ENCODE measurements at places on chromosomes 3 and 15.

GRCh38 chr15:26682598-26683164, 90.2 kb downstream of the GABRB3 start:
- peak; percentile 51 for DNase-seq

GRCh38 chr15:100204771-100205170, 137.0 kb downstream of the ADAMTS17 start:
- no peak for DNase-seq

GRCh38 chr3:66107855-66108254, 69.1 kb upstream of the MAGI1 start:
- DNase-seq: no peak

DNA sequence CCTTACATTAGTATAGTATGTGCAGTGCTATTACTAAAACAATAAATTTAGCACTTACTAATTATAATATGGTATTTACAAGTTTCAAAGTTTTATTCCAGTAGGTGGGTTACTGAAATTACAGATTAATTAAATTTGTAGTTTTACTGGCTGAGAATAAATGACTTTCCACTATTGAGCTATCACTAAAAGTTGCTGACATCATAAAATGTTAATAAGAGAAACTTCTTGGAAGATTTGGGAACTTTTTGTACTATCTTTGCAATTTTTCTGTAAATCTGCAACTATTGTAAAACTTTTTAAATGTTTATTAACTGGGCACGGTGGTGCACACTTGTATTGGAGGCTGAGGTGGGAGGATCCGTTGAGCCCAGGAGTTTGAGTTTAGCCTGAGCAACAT, 247.7 kb downstream of the UBE2E2 start:
- no peak for DNase-seq

- DNase-seq: no peak
Observed at GRCh38 chr3:49489247-49489646, 19.2 kb downstream of the DAG1 start.

- no peak for DNase-seq
Observed at GRCh38 chr15:70627322-70627721, 136.0 kb downstream of the UACA start.

DNA sequence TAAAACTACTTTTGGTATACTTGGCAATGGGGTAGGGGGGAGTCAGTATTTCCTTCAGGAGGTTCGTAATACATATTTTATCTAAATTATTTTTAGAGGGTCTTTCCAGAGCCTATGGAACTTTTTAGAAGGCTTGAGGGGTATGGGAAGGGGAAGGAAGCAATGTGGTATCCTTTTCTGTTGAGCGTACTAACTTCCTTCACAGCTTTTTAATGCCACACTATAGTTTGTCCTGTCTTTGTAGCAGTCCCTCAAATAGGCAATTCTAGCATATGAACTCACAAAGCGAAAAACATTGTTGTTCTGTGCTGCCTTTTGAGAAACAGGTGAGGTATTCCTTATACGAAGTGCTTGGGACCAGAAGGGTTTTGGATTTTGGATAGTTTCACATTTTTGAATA, 22.3 kb upstream of the P2RY13 start:
- no peak for DNase-seq

GRCh38 chr3:25587975-25588374, 76.7 kb downstream of the TOP2B start:
- no peak for DNase-seq

GRCh38 chr3:53764026-53764775, 82.0 kb downstream of the CHDH start:
- DNase-seq: no peak

DNA sequence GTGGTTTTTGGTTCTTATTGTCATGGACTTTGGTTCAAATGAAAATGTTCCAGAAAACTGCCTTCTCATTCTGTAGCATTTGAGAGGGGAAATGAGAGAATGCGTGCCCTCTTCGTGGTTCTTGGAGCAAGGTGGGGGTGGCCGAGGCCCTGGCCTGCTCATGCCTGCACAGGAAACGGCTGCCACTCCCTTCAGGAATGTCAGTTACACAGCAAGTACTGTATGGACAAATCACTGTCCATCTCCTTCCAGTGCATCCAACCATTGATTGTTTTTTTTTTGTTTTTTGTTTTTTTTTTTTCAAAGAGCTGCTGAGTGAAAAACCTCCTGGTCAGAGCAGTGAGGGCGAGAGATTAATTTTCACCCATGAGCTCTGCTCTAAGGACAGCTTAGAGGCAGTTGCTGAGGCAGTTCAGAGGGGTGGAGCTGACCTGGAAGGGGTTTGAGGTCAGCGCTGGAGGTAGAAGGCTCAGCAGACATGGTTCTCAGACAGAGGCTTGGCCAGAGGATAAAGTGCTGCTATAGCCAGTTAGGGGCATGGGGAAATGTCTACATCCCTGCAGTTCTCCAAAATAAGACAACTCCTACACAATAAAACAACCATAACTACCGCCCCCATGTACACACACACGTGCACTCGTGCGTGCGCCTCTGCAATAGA, 20.2 kb upstream of the KIF23 start:
- DNase-seq: no peak

- DNase-seq: no peak
Observed at GRCh38 chr3:120173056-120173675, 78.9 kb upstream of the GSK3B start.

DNA sequence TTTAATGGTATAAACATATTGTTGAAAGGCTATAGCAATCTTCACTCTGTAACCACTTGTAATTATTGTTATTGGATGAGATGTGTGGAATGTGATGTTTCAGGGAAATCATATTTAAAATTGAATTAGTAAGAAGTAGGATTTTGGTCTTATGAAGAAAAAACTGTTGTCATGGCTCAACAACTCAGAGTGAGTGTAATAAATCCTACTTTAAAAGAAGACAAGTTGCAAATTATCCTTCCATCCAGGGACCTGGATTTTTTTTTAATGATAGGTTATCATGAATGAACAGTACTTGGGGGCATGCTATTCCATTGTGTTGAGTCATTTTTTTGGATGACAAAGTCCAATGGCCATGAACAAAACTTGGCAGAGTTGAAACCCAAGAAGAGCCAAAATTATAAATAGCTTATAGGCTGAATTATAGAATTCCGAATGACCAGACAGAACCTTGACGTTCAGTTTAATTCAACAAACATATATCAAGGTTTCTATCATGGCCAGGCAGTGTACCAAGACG, 625.5 kb upstream of the ZNF717 start:
- no peak for DNase-seq

DNA sequence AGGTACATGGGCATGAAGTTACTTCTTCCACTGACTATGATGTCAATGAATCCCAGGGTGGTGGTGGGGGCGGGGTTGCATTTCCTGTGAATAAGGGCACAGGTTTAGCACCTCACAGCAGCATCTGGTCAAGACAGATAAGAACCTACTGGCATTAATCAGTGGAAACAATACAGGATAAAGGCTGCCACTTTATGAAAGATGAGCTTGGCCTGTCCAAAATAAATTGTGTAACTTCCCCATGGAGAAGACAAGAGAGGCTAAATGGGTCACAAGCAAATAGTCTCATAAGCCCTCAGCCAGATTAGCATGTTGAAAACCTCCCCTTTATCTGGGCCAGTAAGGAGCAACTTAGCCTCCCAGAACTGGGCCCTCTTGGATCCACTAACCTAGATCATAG, 27.4 kb upstream of the PLSCR2 start:
- DNase-seq: no peak

GRCh38 chr3:42988566-42988965, 9.5 kb downstream of the GASK1A start:
- no peak for DNase-seq

DNA sequence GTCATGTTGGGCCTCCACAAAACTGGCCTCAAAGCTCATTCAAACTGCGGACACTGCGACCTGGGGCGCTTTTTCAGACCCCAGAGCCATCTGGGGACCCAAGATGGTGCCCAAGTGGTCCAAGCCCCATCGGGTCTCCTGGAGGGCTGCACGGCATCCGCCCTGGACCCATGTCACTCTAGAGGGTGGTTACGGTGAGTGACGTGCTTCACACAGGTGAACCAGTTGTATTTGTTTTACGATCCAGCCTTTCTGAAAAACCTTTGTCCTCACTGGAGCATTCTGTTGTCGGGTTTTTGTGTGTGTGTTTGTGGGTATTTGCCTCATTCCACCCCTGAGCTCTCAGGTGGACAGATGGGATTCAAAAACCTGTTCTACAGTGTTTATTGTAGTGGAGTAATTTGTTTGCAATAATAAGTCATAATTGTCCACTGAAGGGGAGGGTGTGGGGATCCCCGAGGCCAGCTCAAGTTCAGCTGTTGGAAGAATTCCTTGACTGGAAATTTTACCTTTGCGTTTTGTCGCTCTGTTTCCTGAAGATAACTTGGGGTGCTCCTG, 1.9 kb downstream of the SLC51A start:
- no peak for DNase-seq

DNA sequence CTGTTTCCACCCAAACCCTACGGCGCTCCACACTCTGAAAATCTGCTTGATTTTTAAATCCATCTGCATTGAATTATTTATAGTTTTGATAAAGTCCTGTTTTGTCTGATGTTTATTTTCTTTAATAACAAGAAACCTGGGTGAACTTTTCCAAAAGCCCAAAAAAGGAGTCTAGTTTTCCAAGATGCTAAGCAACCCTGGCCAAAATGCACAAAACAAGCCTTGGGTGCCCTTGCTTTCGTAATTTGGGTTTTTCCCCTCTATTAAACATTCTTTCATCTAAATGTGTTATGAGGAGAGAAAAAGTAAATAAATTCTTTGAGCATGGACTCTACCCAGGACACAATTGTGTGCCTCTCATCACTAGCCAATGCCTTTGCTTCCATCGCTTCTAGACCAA, 468.9 kb downstream of the MCTP2 start:
- no peak for DNase-seq

DNA sequence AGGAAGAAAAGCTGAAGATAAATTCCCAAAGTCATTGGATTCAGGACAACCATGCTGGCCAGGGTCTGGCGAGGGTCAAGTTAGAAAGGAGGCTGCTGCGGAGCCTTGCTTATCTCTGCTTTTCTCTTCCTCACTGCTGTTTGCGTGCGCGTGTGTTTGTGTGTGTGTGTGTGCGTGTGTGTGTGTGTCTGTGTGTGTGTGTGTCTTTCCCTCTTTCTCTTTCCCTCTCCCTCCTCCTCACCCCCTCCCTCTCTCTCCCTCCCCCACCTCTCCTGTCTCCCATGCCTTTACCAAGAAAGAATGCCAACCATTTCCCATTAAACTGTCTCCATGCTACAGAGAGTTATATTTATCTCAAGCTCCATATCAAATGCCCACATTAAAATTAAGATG, at the start of gene COLQ:
Gene COLQ, minus strand, starts transcription at position 134 of the 393 bp plus-strand sequence. Its CDS starts 81 bp downstream, at position 53.
- DNase-seq: no peak

GRCh38 chr15:42919308-42919707, 1.3 kb downstream of the TTBK2 start:
- no peak for DNase-seq

GRCh38 chr3:167886690-167887089, 151.2 kb downstream of the SERPINI1 start:
- DNase-seq: no peak

GRCh38 chr3:102415553-102415952, 19.3 kb upstream of the ZPLD1 start:
- no peak for DNase-seq

DNA sequence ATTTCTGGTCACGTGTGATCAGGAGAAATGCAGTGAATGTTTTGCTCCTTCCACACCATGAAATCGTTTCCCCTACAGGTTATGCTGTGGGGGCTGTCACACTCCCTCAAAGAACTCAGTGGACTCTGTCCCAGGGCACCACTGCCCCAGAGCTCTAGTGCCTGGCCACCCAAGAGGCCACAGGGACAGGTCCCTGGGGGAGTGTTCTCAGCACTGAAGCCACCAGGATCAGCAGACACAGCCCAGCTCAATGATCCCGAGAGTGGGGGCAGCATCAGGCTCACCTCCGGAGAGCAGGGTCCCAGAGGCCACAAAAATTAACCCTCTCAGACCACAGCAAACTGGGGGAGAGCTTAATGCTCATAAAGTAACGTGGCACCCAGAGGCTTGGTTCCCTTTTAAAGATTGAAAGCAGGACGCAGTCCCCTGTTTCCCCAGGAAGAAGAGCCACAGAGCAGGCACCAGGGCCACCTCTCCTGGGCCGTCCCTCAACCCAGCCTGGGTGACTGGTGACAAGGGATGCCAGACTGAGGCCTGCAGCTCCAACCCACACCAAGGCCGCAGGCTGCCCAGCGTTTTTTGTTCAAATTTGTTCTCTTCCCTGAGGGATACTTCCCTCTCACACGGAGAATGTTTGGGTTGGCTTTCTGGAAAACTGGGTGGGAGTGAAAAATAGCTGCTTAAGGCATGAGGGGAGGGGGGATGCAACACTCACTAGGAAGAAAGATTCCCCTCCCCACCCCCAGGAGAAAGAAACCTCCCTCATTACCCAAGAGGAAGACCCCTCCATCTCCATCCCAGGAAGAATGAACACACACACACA, 123.3 kb upstream of the IGF1R start:
- no peak for DNase-seq

DNA sequence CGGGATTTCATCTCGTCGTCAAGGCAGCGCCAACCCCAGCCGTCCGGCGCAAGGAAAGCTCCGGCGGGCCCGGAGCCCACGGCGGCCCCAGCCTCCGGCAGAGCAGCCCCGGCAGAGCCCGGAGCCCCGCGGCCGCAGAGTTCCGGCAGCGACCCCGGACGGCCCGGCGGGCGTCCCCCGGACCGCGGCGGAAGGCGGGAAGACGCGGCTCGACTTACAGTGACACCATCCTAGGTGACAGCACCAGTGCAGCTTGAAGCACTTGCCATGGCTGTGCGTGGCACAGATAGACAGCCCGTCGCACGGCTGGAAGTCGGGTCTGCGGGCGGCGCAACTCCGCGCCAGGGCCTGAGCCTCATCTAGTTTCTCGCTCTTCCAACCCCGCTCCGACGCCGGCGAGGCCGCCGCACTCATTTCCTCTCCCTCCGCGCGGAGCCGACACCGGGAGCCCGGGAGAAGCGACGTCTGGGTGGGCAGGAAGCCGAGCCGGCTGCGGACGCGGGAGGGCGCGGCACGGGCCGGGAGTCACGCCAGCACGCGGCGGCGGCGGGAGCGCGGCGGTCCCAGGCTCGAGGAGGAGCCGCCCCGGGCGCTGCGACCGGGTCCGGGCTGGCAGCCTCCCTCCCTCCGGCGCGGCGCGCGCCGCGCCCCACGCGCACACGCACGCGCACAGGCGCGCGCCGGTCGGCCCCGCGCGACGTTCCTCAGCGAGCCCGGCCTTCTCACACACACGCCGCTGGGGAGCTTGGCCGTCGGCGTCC, at the start of gene C3orf70:
Gene C3orf70, minus strand, starts transcription at position 651 of the 761 bp plus-strand sequence. Its CDS starts 237 bp downstream, at position 414.
- peak; percentile 76 for DNase-seq

- DNase-seq: no peak
Observed at GRCh38 chr3:105801397-105801796, 67.4 kb downstream of the CBLB start.

GRCh38 chr3:114687151-114687550, 393.3 kb downstream of the TIGIT start:
- DNase-seq: no peak

GRCh38 chr3:134126153-134126552, 96.4 kb upstream of the SLCO2A1 start:
- DNase-seq: no peak
